Cardiac muscle cell (in vitro differentiated cells and primary cell): ENCODE measurements at places on chromosomes 1 and 21. TPM values are rescaled to one million over a fixed set of nuclear protein-coding genes. Genes with fewer than 3 reads are reported as not detected.
A peak's percentile ranks its signal among the peaks of the same experiment; 100 is the strongest.

GRCh38 chr1:198132060-198132781 lies 24.6 kb upstream of the NEK7 start:
- H3K36me3 ChIP-seq, result no peaks in the 10 kb centered on the region
- no peak overlapping the region for H3K4me3 ChIP-seq
- no peaks in the 10 kb centered on the region for H3K4me1 ChIP-seq
- no peak for DNase-seq
- H3K27me3 ChIP-seq, result no peaks in the 10 kb centered on the region

GRCh38 chr1:79726321-79726720 lies 719.8 kb upstream of the ADGRL4 start:
- no peak overlapping the region for H3K4me3 ChIP-seq
- H3K36me3 ChIP-seq, result no peaks in the 10 kb centered on the region
- H3K4me1 ChIP-seq, result no peaks in the 10 kb centered on the region
- H3K27ac ChIP-seq, result no peak overlapping the region
- H3K27me3 ChIP-seq, result no peaks in the 10 kb centered on the region

GRCh38 chr1:67193704-67194103 lies 27.4 kb downstream of the IL23R start:
- H3K36me3 ChIP-seq, result no peaks in the 10 kb centered on the region
- H3K27ac ChIP-seq, result no peak overlapping the region
- DNase-seq, result no peak
- peaks cover 30% of the 10 kb centered on the region for H3K4me1 ChIP-seq
- no peak overlapping the region for H3K4me3 ChIP-seq

DNA sequence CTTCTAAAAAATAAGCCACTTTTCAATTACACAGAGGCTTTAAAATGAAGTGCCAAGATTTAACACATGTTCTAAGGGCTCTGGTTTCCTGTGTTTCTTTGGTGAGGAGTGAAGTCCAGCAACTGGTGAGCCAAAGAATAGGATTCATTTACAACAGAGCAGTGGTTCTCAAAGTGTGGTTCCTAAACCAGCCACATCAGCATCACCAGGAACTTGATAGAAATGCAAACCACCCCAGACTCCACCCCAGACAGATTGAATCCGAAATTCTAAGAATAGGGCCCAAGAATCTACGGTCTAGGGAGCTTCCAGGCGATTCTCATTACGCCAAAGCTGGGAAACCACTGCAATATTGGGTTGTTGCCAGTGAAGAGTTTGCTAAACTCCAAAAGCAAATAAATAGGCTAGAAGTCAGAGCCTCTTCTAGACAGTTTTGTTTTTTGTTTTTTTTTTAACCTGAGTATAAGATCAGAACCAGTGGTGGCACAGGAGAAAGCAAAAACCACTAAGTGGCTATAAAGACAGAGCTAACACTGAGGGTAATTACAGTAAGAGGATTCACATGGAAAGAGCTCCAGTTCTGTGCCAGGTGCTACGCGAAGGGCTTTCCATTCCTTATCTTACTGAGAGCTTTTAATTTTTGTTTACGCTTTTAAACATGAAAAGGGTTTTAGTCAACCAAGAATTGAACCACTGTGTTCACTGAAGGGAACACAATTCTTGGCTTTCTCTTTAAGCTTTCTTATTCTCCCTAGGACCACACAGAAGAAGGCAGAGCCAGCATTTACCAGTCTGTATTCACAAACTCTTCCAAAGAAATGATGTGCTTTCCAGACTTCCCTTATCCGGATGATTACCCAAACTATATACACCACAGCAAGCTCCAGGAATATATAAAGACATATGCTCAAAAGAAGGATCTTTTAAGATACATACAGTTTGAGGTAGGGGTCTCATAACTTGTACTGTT lies 42.4 kb upstream of the FMO2 start:
- peak; percentile 98 for DNase-seq
- H3K27ac ChIP-seq, result no peak overlapping the region
- H3K36me3 ChIP-seq, result no peaks in the 10 kb centered on the region
- H3K4me1 ChIP-seq, result no peaks in the 10 kb centered on the region

GRCh38 chr1:91712393-91712792 lies 173.6 kb downstream of the TGFBR3 start:
- no peak overlapping the region for H3K27ac ChIP-seq
- peaks cover 27% of the 10 kb centered on the region for H3K4me1 ChIP-seq
- no peaks in the 10 kb centered on the region for H3K27me3 ChIP-seq
- H3K4me3 ChIP-seq, result no peak overlapping the region
- no peak for DNase-seq
- no peaks in the 10 kb centered on the region for H3K36me3 ChIP-seq

GRCh38 chr1:204384636-204385352 lies 25.1 kb upstream of the PLEKHA6 start:
- no peak for DNase-seq
- no peak overlapping the region for H3K27ac ChIP-seq
- no peaks in the 10 kb centered on the region for H3K4me1 ChIP-seq

DNA sequence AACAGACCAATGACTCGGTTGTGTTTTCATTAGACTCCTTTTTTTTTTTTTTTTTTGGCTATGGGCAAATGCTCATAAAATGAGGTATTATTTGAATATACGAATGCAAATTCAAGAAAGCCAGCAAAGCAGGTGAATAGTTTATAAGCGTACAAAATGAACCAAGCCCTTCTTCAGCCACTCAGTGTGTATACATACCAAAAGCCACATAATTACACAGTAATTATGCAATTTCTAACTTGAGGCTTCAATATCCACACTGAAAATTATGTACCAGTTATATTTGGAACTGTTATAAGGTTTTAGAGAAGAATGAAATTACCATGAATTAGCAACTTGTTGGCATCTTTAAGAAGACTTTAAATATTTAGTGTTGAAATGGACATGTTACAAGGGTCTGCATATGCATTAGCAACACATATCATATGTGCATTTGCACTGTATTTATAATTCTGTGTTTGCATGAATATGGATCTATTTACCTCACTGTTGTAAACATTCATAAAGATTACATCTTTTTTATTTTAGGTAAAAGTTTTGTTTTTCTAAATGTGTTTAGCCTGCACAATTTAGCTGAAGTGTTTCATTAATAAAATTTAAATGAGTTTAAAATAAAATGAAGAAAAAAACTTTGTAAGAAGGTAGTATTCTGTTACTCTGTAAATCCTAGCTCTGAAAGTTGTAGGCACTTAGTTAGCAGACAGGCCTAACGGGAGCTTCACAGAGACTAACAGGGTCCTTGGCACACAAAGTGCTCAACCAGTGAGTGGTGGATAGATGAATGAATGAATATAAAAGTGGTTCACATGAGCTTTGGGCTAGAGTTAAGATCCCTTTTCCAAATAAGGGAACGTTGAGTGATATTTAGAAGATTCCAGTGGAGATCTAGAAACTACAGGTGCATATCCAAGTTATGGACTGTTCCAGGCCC lies 241.0 kb upstream of the NFIA start:
- H3K4me3 ChIP-seq, result no peak overlapping the region
- no peak overlapping the region for H3K27ac ChIP-seq
- no peaks in the 10 kb centered on the region for H3K27me3 ChIP-seq
- no peaks in the 10 kb centered on the region for H3K36me3 ChIP-seq
- DNase-seq, result no peak
- no peaks in the 10 kb centered on the region for H3K4me1 ChIP-seq

Gene SLC22A15
- 2.3 and 2.7 TPM in 2 replicates for total RNA-seq

Gene ZNF697
- total RNA-seq, result 7.0 and 8.1 TPM in 2 replicates

Gene RGS1
- total RNA-seq, result not detected in 2 replicates
